ENCODE measurements at places on chromosomes 7 and 10. TPM values are rescaled to one million over a fixed set of nuclear protein-coding genes. Genes with fewer than 3 reads are reported as not detected.

GRCh38 chr10:26806557-26806956 lies 54.2 kb downstream of the ABI1 start:
- H3K36me3 ChIP-seq = no peaks in the 10 kb centered on the region
- no peak for DNase-seq
- H3K27ac ChIP-seq = no peak overlapping the region
- H3K4me3 ChIP-seq = no peak overlapping the region
- H3K4me1 ChIP-seq = peaks cover 48% of the 10 kb centered on the region

Gene OPALIN
- not detected for total RNA-seq

GRCh38 chr7:151597541-151598444 lies 78.1 kb upstream of the RHEB start:
- no peak overlapping the region for H3K27ac ChIP-seq
- H3K27me3 ChIP-seq = no peaks in the 10 kb centered on the region
- no peaks in the 10 kb centered on the region for H3K4me1 ChIP-seq
- DNase-seq = no peak

GRCh38 chr10:109962247-109962646 lies 38.9 kb upstream of the XPNPEP1 start:
- H3K4me3 ChIP-seq = no peak overlapping the region
- H3K4me1 ChIP-seq = peaks cover 38% of the 10 kb centered on the region
- no peaks in the 10 kb centered on the region for H3K36me3 ChIP-seq
- H3K27me3 ChIP-seq = peaks cover 2% of the 10 kb centered on the region
- no peak overlapping the region for H3K27ac ChIP-seq

DNA sequence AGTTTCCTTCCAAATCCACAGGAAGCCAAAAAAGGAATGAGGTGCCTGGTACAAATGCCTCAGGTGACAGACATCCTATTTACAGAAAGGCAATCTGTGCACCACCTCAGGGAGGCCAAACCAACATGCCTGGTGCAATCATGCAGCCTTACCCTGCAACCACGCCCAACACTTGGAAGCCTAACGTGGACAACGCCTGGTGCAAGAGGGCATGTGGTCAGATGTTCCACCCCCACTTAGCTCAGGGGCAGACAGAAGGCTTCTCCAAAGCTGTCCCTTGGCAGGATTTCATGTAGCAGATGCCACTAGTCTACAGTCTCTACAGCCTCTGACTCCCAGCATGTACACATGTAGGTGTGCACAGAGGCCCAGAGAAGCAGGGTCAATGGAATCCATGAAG lies 89.5 kb downstream of the KCNMA1 start:
- H3K4me3 ChIP-seq = no peak overlapping the region
- peaks cover 32% of the 10 kb centered on the region for H3K4me1 ChIP-seq
- no peak overlapping the region for H3K27ac ChIP-seq

GRCh38 chr10:11578802-11579255 lies 32.6 kb downstream of the USP6NL start:
- H3K27ac ChIP-seq = no peak overlapping the region
- peaks cover 3% of the 10 kb centered on the region for H3K36me3 ChIP-seq
- H3K27me3 ChIP-seq = no peaks in the 10 kb centered on the region

- H3K27ac ChIP-seq = no peak overlapping the region
- no peak overlapping the region for H3K4me3 ChIP-seq
Observed at GRCh38 chr7:20865684-20866083, 79.0 kb upstream of the SP8 start.

DNA sequence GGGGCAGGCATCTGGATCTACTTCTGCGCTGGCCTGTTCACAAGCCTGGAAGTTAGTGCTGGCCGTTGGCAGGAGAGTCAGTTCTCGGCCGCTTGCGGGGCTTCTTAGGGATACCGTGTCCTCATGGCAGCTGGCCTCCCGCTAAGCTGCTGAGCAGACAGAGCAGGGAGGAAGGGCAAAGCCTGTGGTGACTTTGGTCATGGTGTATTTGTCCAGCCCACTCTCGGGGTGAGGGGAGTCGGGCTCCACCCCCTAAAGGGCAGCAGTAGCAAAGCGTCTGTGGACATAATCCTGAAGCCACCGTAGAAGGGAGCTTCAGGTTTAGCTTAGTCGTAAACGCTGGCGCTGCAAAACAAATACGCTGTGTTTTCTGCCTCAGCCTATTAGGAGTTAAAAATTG lies 12.2 kb downstream of the UBE3C start:
- DNase-seq = peak; percentile 26
- peaks cover 5% of the 10 kb centered on the region for H3K36me3 ChIP-seq
- H3K27me3 ChIP-seq = peaks cover 2% of the 10 kb centered on the region
- H3K4me3 ChIP-seq = peak overlapping the region; percentile 23

DNA sequence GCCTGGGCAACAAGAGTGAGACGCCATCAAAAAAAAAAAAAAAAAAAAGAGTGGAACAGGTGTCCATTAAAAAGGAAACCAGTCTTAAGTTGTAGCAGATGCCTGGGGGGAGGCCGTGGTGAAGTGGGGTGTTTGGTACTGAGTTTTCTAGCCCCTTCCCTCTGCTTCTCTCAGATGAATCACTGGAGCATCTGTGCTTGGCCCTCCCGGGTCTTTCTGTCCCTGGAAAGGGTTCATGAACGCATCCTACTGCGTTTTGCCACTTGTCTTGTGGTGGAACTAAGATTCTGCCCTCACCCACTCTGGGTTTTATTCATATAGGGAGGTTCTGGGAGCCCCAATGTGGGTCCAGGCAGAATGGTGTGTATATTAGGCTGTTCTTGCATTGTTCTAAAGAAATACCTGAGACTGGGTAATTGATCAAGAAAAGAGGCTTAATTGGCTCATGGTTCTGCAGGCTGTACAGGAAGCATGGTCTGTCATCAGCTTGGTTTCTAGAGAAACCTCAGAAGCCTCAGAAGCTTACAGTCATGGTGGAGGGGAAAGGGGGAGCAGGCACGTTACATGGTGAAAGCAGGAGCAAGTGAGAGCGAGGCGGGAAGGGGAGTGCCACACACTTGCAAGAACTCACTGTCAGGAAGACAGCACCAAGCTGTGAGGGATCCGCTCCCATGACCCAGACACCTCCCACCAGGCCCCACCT lies 63.5 kb downstream of the CAMK1D start:
- H3K27ac ChIP-seq = no peak overlapping the region
- H3K4me1 ChIP-seq = no peaks in the 10 kb centered on the region
- no peak for DNase-seq

Gene SMNDC1
- 35.4 TPM for total RNA-seq

Gene ANKIB1
- 51.0 TPM for total RNA-seq

DNA sequence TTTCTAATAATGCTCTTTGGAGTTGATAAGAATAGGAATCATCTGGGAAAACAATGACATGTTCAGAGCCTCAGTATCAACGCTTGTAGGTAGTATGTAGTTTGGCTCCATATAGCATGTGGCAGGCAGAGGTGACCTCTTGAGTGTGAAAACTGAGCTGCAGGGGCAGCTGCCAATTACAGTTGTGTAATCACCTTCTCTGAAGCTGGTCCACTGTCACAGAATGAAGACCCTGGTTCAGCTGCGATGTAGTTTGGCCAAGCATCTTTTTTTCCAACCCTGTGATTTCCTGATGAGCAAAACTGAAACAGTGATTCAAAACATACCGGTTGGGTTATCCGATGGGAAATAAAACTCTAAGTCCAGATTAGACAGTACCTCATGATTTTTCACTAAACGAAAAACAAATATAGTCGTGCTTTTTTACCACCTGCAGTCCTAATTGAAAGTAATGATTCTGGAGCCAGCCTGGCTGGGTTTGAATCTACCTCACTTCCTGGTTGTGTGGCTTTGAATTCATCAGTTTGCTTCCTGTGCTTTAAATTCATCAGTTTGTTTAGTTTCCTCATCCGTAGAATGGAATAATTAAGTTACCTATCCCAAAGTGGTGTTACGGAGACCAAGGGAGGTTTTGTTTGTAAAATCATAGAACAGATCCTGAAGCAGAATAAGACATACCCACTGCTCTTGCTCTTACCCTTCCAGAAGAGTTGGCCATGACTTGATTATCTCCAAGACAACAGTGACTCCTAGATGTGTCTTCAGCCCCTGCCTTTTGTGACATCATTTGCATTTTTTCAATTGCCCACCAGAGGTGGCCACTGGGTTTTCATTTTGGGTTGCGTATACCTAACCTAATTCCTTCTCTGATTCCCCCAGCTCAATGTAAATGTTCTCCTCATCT lies 87.4 kb downstream of the CELF2 start:
- DNase-seq = no peak
- no peak overlapping the region for H3K4me3 ChIP-seq
- H3K27me3 ChIP-seq = no peaks in the 10 kb centered on the region
- H3K4me1 ChIP-seq = peaks cover 8% of the 10 kb centered on the region
- no peaks in the 10 kb centered on the region for H3K36me3 ChIP-seq

Gene CUBN
- total RNA-seq = 8.8 TPM

- DNase-seq = no peak
- H3K36me3 ChIP-seq = no peaks in the 10 kb centered on the region
- no peak overlapping the region for H3K27ac ChIP-seq
- H3K4me3 ChIP-seq = no peak overlapping the region
Observed at GRCh38 chr10:43286076-43286805, 19.4 kb upstream of the RASGEF1A start.

Gene TACR2
- not detected for total RNA-seq

DNA sequence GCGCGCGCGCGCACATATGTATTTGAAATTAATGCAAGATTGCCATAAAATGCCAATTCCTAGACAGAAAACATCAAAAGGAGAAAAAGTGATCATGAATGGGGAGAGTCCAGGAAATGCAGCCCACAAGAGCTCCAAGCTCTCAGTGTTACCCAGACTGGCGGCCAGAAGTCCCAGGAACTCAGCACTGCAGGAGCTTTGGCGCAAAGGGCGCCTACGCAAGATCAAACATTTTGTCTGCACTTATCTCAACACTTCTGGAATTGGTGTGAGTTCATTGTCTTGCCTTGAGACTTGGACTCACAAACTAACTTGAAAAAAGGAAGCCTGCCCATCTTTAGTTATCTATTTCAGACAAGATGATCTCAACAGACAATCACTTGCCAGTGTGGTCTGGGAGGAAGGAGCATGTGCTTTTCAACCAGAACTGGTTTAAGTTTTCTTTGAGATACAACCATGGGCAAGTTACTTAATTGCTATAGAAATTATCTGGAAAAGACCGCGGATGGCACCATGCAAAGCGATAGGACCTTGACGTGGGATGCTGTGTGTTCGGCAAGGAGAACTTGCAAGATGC lies 77.2 kb downstream of the KIAA1549 start:
- no peak overlapping the region for H3K4me3 ChIP-seq
- peaks cover 2% of the 10 kb centered on the region for H3K27me3 ChIP-seq
- DNase-seq = no peak
- H3K36me3 ChIP-seq = peaks cover 24% of the 10 kb centered on the region

DNA sequence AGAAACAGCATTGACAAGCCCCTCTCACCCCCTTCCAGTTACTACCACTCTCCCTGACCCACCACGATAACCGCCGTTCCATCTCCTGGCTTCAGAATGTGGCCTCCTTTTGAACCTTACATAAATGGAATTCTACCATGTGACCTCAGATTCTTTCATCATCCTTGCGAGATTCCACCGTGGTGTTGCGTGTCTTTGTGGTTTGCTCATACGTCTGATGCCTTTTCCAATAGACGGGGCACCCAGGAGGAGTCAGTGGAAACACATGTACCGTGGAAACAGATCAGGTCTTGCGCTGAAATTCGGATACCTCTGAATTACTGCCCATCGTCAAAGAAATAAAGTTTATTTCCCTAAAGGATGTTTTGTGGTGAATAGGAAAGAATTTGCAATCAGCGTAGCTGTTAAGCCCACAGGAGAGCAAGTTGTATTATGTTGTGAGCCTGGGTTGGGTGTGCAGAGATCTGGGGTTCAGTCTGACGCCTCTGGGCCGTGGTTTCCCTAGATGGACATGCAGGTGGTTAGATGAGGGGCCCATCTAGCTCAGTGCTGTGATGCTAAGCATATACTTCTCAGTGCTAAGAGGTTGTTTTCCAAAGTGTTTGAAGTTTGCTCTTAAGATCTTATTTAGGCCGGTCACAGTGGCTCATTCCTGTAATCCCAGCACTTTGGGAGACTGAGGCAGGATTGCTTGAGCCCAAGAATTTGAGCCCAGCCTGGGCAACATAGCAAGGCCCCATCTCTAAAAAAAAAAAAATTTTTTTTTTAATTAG lies 29.1 kb downstream of the GTF2IRD1 start:
- H3K4me1 ChIP-seq = peaks cover 16% of the 10 kb centered on the region
- no peaks in the 10 kb centered on the region for H3K36me3 ChIP-seq
- H3K4me3 ChIP-seq = no peak overlapping the region

Gene DLX6
- not detected for total RNA-seq

Gene TSPAN13
- total RNA-seq = 82.0 TPM

- H3K4me1 ChIP-seq = peaks cover 4% of the 10 kb centered on the region
- no peaks in the 10 kb centered on the region for H3K36me3 ChIP-seq
- peaks cover 3% of the 10 kb centered on the region for H3K27me3 ChIP-seq
- H3K27ac ChIP-seq = no peak overlapping the region
- no peak overlapping the region for H3K4me3 ChIP-seq
- DNase-seq = peak; percentile 23
Observed at GRCh38 chr7:135512135-135512887, 2.4 kb upstream of the CNOT4 start.

DNA sequence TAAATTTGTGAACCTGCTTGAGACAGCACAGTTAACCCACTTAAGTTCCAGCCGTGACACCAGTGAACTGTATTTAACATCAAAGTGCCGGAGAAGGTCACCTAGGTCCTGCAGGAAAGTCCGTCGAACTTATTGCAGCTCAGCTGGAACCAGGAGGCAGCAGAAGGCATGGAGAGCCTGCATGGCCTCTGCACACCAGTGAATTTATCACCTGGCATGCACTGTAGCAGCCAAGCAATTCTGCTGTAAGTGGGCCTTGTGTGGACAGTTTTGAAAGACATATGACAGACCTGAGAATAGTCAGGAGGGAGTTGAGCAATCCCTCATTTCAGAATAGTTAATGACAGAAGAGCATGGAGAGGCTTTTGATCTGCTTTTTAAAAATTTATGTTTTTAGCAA lies 108.8 kb downstream of the PLXDC2 start:
- H3K27me3 ChIP-seq = no peaks in the 10 kb centered on the region
- peaks cover 3% of the 10 kb centered on the region for H3K4me1 ChIP-seq
- H3K36me3 ChIP-seq = no peaks in the 10 kb centered on the region

DNA sequence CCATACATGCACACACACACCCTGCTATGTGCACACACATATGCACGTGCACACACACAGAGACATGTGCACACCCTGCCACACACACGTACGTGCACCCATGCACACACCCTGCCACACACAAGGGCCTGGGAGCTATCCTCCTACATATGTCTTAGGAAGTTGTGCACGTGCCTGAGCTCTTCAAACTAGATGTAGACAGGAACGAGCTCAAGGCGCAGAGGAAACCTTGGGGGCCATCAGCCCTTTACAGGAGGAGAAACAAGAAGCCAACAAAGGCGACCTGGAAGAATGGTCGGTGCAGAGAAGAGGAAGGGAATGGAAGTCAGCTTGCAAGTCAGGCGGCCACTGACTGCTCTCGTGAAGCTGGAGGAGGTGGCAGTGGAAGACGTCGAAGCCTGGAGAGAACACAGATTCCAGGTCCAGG lies 58.7 kb downstream of the AOC1 start:
- no peak for DNase-seq
- no peak overlapping the region for H3K27ac ChIP-seq
- peaks cover 11% of the 10 kb centered on the region for H3K36me3 ChIP-seq
- peaks cover 10% of the 10 kb centered on the region for H3K27me3 ChIP-seq

Gene CLDN4
- 1.6 TPM for total RNA-seq

- DNase-seq = no peak
- H3K27ac ChIP-seq = no peak overlapping the region
- peaks cover 3% of the 10 kb centered on the region for H3K36me3 ChIP-seq
- peaks cover 19% of the 10 kb centered on the region for H3K4me1 ChIP-seq
- no peak overlapping the region for H3K4me3 ChIP-seq
Observed at GRCh38 chr10:133388973-133389818, 4.8 kb upstream of the MTG1 start.

Gene CFAP58
- 0.28 TPM for total RNA-seq

Gene NAT16
- total RNA-seq = not detected

- no peaks in the 10 kb centered on the region for H3K36me3 ChIP-seq
- peaks cover 2% of the 10 kb centered on the region for H3K27me3 ChIP-seq
- H3K4me3 ChIP-seq = peak overlapping the region; percentile 13
- H3K27ac ChIP-seq = peak overlapping the region; percentile 96
- peaks cover 47% of the 10 kb centered on the region for H3K4me1 ChIP-seq
Observed at GRCh38 chr7:80106498-80107113, 28.0 kb upstream of the GNAI1 start.

Gene RAMP3
- 0.62 TPM for total RNA-seq

All from endothelial cell (in vitro differentiated cells).